ENCODE measurements at places on chromosomes 5 and 9.

GRCh38 chr5:91206734-91207133 is 176.4 kb downstream of the ARRDC3 start:
- DNase-seq = no peak

GRCh38 chr9:613771-614347 is 227.6 kb upstream of the DMRT1 start:
- no peak for DNase-seq

- no peak for DNase-seq
These were observed 58.8 kb downstream of the MAN2A1 start for GRCh38 chr5:109748546-109748945.

DNA sequence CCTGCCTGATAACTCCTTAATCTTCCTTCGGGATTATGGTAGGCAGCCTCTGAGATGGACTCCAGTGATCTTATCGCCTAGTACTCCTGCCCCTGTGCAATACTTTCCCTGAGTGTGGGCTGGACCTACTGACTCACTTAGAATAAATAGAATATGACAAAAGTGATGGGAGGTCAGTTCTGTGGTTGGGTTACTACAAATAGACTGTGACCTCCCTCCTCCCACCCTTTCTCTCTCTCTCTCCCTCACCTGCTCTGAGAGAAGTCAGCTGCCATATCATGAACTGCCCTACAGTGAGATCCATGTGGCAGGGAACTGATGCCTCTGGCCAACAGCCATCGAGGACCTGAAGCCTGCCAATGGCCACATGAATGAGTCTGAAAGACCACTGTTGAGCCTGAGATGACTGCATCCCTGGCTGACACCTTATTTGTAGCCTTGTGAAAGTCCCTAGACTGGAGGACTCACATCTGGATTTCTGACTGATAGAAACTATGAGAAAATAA is 31.7 kb downstream of the NRG2 start:
- no peak for DNase-seq

- DNase-seq = no peak
These were observed 274.1 kb downstream of the HSPA4 start for GRCh38 chr5:133325864-133326263.

DNA sequence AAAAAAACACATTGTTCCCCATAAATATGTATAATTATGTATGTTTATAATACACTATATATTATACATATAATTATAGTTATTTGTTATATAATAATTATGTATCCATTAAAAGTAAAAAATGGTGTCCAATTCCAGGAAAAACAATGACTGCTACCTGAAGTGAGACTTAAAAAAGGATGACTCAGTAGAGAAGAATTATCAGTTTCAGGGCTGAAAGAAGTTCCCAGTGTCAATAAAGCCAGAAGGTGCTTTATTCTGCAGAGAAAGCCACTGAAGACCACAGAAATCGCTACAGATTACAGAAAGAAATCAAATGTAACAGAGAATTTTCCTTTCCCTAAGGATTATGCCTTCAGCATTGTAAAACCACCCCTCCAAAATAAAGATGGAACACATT is 50.9 kb downstream of the ANKRD31 start:
- DNase-seq = no peak

DNA sequence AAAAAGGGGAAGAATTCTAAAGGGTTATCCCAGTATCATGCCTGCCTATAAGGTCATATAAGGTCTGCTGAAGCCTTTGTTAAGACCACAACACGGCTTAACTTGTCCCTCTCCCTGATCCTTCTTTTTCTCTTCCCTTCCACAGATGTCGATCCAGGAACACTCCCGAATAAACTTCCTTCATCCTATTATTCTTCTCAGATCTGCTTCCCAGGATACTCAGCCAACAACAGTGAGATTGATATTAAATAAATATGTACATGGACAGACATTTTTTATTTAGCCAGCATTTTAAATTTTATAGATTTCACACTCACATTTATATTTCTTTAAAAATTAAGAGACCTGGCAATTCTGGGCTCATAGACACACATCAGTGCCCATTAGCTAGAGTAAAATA is 44.1 kb downstream of the DPYSL3 start:
- DNase-seq = no peak
